ENCODE measurements at places on chromosomes 13 and 19.

DNA sequence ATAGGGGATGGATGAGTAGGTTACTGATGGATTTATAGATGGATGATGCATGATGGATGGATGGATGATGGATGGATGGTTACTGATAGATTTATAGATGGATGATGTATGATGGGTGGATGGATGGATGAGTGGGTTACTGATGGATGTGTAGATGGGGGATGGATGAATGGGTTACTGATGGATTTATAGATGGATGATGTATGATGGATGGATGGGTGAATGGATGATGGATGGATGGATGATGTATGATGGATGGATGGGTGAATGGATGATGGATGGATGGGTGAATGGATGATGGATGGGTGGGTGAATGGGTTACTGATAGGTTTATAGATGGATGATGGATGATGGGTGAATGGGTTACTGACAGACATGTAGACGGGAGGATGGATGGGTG lies 6.3 kb upstream of the C2CD4C start:
- DNase-seq: no peak

GRCh38 chr13:37195621-37196020 lies 90.2 kb upstream of the CSNK1A1L start:
- no peak for DNase-seq

DNA sequence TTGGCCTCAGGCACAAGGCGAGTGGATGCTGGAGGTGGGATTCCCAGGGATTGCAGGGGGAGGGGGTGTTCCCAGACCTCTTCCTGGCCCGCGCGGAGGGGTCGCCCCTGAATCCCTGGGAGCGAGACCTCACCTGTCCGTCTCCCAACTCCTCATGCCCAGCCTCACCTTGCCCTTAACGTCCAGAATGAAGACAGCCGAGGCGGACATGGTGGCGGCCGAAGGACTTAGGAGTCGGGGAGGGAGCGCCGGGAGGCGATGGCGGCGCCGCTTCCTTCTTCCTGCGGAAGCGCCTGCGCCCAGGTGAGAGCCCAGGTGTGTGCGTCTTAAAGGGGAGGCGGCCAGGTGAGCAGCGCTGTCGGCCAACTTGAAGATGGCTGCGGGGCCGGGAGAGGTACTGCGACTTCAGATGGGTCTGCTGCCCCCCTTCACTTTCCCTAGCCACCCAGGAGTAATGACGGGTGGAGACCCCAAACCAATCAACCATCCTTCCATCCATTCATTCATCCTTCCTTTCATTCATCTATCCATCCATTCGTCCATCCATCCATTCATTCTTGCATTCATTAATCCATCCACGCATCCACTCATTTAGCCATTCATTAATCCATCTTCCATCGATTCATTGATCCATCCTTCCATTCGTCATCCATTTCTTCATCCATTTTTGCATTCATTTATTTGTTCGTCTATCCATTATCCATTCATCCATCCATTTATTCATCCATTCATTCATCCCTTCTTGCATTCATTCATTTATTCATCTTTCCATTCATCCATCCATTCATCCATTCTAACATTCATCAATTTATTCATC lies at the start of gene AP1M2:
Gene AP1M2 (minus strand): TSS at position 291 of the 817 bp plus-strand sequence. CDS start 81 bp downstream, at position 210.
- DNase-seq: no peak

DNA sequence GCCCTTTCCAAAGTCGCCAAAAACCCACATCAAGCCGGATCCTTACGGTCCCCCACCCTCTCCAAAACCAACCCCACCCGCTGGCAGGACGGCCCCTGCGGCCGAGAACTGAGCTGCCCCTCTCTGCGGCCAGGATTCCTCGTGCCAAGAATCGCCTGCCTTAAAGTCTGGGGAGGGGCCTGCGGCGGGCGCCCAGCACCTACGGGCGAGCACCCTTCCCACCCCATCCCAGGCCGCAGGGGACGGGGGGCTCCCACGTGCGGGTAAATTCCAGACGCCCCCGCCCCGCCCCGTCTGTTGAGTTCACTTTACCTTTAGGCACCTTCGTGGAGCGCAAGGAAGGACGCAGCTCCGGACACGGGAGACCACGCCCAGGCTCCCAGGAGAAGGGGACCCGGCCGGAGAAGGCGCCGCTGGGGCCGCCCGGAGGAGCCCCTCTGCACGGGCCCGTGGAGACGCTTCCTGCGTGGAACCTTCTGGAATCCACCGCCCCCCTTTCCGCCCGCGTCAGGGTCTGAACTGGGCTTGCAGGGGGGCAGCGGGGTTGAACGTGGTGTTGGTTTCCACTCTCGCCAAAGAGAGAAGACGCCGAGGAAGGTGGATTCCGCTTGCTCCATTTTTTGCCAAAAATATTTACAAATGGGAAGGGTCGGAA lies 22.8 kb downstream of the ONECUT3 start:
- no peak for DNase-seq

DNA sequence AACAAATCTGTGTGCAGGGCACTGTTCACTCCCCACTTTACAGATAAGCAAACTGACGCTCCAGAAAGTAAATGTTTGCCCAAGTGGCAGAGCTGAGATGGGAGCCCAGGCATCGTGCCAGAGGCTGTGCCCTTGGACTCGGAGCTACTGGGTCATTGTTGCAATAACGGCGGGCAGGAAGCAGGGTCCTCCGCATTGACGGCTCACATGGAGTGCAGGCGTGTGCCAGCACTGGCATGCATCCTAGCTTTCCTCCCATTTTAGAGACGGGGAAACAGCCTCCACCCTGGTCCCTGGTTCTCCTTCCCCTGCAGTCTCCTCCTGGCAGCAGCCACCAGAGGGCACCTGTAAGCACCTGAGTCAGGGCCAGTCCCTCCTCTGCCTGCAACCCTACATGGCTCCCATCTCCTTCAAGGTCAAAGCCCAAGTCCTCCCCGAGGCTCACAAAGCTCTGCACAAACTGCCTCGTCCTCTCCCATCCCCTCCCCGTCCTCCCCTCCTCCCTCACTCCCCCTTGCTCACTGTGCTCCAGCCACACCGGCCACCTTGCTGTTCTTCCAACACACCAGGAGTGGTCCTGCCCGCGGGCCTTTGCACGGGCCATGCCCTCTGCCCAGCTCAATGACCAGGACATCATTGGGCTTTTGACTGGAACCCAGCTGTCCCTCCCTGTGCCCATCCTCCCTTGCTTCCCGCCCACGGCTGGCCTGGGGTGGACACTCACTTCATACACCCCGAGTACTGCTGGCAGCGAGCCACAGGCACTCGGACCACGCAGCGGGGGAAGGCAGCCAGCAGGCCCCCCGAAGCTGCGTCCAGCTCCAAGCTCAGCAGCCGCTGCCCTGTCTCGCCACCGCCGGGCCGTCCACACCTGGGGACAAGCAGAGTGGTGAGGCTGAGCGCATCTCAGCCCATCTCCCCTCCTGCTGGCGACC lies 7.7 kb upstream of the LRG1 start:
- no peak for DNase-seq

- no peak for DNase-seq
These were observed 572.4 kb downstream of the UQCRFS1 start for GRCh38 chr19:28640506-28640905.

GRCh38 chr13:78183732-78184131 lies 265.1 kb upstream of the EDNRB start:
- no peak for DNase-seq

DNA sequence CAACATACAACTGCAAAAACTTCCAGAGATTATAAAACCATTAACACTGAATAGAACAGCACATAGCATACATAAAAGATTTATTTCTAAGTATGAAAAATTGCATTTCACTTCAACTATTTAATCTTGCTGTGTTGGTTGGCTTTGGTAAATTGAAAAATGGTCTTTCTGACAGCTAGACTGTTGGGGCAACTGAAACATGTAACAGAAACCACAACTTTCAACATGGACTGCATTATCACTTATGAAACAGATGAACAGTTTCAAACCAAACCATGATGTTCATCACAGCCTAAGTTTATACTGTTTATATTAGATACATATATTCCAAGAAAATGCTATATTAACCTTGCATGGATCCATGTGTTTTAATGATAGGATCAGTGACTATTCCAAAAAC lies 324.1 kb upstream of the PCDH9 start:
- DNase-seq: no peak
